ENCODE measurements at places on chromosomes 2 and 18.

DNA sequence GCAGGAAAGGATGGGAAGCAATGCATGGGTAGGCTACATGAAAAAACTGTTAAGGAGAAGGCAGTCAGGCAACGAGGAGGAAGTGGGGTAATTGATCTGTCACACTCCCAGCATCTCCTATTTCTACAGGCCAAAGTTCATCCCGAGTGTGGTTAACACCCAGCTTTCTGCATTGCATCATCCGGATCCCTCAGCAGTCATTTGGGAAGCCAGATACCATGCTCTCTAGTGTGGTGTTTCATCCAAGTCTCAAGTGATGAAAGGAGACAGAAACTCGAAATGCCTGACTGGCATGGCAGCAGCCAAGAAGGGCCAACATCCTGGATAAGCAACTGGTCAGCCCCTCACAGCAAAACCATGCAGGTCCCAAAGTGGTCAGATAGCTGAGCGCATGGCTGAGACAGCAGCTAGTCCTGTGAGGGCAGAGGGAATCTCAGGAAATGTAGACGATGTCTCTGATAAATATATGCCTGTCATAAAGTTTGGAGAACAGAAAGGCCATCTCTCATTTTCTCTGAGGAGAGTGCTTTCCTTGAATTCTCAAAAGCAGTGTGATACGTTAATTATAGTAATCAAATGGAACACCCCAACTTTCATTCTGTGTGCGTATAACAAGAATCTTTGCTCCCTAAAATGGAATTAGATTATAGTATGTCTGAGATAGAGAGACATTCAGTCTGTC lies 24.8 kb upstream of the HNRNPA3 start:
- DNase-seq, result no peak

- no peak for DNase-seq
Observed at GRCh38 chr18:51957001-51957400, 383.0 kb upstream of the DCC start.

GRCh38 chr2:56754066-56754615 lies 570.4 kb downstream of the CCDC85A start:
- DNase-seq, result no peak

GRCh38 chr2:153222231-153223165 lies 256.1 kb downstream of the RPRM start:
- no peak for DNase-seq

GRCh38 chr18:8049147-8049546 lies 482.0 kb downstream of the PTPRM start:
- DNase-seq, result no peak

DNA sequence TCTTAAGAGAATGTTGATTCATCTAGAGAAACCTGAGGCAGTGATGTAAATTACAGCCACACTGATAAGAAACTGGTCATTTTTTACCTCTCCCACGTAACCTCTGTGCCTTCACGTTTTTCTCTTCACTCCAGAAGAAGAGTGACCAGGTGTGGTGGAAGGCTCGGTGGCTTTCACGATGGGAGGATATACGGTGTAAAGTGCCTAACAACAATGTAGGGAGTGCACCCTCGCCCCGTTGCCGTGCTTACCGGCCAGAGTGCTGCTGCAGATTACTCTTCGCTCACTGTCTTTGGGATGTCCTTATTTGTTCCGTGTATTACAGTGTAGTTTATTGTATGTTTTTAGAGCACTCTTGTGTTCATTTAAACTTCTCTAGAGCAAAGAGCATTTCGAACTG lies 46.5 kb downstream of the NCK2 start:
- DNase-seq, result no peak

GRCh38 chr2:172613040-172613439 lies 57.1 kb downstream of the PDK1 start:
- no peak for DNase-seq

GRCh38 chr2:66794551-66794950 lies 359.6 kb downstream of the MEIS1 start:
- DNase-seq, result no peak

DNA sequence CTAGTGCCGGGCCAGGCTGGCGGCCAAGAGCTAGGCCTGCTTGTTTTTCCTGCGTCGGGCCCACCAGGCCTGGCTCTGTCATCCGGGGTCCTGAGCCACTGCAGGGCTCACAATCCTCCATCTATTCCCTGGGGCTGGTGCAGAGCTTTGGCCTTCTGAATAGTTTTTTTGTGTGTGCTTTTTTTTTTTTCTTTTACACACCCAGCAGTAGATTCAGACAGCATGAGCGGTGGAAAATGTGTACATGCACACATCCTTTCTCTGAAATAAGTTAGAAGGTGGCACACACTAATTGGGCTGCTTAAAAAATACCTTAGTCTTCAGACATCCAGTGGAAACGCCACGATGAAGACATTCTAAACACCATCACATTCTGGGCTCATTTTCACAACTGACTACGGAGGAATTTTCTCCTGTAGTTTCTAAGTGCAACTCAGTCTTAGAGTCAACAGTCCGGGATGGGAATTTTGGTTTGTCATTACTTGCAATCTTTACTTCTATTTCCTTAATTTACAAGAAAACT lies 6.1 kb downstream of the ZFP36L2 start:
- no peak for DNase-seq

DNA sequence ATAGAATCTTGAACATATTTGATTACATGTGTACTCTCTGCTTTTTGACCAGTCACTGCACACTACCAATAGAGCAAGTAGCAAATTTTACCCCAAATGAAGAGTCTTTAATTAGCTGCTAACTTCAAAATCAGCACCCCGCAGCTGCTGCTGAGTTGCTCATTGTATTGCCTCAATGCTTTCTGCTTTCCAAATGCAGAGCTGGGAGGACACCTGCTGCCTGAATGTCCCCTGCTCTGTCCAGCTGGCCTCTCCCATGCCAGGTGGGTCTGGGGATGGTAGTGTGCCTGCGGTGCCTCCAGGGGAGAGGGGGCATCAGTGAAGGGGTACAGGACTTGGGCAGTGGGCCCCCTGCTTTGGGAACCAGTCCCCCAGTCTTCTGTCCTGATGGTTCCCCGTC lies 184.8 kb downstream of the PRKCE start:
- no peak for DNase-seq

GRCh38 chr2:230735884-230736283 lies 23.2 kb downstream of the CAB39 start:
- no peak for DNase-seq

- no peak for DNase-seq
Observed at GRCh38 chr2:26448651-26449050, 29.3 kb downstream of the OTOF start.

GRCh38 chr2:197600306-197600705 lies 75.1 kb downstream of the RFTN2 start:
- no peak for DNase-seq

GRCh38 chr2:239734436-239735005 lies 290.6 kb downstream of the NDUFA10 start:
- DNase-seq, result no peak

GRCh38 chr2:109454765-109455394 lies 158.9 kb downstream of the SEPTIN10 start:
- DNase-seq, result no peak

DNA sequence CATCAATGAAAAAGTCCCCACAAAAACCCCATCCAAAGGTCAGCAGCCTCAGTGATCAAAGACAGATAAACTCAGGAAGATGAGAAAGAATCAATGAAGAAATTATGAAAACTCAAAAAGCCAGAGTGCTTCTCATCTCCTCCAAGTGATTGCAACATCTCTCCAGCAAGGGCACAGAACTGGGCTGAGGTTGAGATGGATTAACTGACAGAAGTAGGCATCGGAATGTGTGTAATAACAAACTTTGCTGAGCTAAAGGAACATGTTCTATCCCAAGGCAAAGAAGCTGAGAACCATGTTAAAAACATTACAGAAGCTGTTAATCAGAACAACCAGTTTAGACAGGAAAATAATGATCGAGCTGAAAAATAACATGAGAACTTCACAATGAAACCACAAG lies 442.8 kb upstream of the SYT4 start:
- DNase-seq, result no peak

DNA sequence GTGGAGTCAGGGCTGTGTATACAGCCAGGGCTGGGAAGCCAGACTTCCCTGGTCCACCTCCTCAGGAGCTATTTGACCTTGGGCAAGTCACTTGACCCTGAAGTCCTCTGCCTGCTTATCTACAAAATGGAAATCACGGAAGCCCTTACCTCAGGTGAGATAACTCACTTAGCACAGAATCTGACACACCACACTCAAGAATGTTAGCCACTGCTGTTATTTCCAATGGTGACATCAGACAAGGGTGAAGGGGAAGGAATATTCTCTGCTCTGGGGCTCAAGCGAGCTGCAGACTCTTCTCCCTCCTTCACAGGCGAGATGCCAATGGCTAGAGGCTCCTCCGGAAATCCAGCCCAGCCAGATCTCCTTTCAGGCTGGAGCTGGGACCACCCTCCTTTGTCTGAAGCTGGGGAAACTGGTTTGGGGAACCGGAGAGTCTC lies 189.6 kb downstream of the HAUS1 start:
- no peak for DNase-seq

DNA sequence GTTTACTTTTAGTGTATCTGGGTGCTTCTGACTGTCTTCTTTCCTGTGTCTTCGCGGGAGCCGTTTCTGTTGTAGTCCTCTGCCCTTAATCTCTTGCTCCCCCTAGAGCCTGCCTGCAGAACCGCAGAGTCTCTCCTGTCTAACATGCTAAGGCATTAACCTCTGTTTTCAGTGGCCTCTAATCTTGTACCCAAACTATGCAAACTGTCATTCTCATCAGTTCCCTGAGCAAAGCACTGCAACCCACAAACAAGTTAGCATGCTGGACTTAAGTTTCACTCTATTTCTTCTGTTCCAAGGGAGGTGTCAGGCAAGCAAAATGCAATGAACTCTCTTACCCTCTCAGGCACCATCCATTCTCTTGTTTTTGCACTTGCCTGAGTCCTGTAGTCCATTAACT lies 138.4 kb downstream of the OTX1 start:
- DNase-seq, result no peak

GRCh38 chr2:132463719-132464118 lies 47.1 kb downstream of the GPR39 start:
- DNase-seq, result no peak

- DNase-seq, result no peak
Observed at GRCh38 chr18:6649421-6650126, 79.9 kb upstream of the ARHGAP28 start.

DNA sequence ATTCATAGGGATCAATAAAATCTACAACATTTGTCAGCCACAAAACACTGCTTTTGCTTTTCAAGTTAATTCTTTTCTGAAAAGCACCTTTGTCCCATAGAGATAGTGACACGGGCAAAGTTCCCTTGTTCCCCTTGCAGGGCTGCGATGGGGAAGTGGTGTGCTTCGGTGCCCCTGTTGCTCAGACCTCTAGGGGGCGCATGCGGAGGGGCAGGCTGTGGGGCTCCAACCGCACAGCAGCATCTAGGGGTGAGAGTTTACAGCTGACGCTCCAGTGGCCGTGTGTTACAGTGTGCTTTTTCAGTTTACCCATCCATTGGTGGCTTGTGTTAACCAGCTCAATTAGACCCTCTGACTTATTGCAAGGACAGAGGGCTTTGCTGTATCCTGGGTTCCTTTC lies 1432.2 kb upstream of the ACVR2A start:
- no peak for DNase-seq

DNA sequence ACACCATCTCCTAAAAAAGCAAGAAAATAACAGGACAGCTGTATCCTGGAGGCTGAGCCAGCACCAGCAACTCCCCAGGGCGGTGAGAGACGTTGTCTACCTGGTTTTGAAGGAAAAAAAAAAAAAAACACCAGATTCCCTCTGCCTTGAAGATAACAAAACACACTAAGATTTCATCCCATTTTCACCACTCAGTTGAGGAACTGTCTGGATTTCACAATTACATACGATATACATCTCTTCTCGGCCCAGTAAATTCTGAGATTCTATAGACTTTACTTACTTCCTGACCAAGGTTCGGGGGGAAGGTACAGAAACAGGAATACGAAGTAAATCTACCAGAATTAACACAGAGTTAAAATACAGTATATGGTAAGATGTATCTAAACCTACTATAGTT lies 8.5 kb downstream of the ZNF516 start:
- DNase-seq, result no peak
